ENCODE measurements at places on chromosomes 7 and 10.

GRCh38 chr10:99682752-99683151 is 23.4 kb downstream of the ENTPD7 start:
- no peak for DNase-seq

GRCh38 chr10:29703271-29703670 is 68.5 kb upstream of the SVIL start:
- no peak for DNase-seq

DNA sequence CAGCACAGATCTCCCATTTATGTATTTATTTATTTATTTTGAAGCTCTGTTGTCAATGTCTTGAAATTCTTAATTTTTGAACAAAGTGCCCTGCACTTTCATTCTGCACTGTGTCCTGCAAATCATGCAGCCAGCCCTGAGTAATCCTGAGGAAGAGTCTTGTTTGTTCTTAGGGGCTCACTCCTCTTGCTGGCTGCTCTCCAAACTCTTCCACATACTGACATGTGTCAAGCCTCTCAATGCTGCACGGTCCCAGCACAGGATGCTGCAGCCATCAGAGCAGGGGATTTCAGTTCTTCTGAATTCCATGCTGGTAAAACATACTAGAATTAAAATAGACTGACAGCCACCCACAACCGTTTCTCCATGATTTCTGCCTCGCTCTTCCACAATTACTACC is 207.2 kb downstream of the PARD3 start:
- DNase-seq, result no peak

DNA sequence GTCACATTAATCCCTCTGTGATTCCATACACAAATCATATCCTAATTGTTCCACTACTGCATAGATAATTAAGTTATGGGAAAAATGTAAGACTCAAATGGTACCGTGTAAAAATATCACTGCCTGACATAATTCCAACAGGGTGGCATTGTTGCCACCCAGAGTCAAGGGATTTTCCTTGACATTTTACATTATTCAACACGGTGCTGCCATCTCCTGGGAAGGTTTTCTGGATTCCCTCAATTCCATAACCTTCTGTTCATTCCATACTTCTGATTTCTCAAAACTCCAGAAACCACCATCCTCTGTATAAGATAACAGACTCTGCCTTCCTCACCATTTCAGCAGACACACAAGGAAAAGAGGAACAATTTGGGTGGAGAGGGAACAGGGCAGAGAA is 495.9 kb downstream of the XPNPEP1 start:
- DNase-seq, result no peak

DNA sequence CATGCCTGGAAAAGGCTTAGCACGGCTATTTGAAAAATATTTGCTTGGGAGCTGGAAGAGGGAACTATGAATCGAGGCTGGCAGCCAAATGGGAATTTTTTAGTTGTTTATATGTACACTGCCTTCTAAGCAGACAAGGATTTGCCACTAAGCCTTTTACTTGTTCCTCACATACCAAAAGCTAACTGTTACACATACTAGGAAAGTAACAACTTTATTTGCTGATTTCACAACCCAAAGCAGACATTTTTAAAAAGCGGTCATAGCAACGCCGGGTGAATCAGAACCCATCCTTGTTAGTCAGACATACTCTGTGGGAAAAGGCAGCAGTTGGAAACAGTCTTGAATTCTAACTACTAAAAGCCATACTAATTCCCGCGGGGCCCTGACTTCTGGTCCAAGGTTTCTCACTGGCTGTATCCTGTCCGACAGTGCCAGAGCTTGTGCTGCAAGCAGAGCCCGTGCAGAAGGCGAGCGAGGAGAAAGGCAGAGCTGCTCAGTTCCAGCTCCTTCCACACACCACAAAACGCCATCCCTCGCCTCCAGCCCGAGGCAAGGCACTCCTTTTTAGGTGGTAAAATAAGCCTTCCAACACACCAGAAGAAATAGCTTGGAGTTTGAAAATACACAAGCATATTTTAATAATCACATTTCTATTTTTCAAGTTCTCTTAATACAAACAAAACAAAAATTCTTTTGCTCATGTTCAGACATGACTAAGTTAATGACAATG is 89.2 kb downstream of the RNF216 start:
- no peak for DNase-seq

Data from activated CD8-positive, alpha-beta memory T cell treated with anti-CD3 and anti-CD28 coated beads for 4 hours (primary cell).